ENCODE measurements at places on chromosomes 6 and 20.

GRCh38 chr6:56227071-56227879, 20.1 kb downstream of the COL21A1 start:
- DNase-seq: no peak

- no peak for DNase-seq
These were observed 12.0 kb upstream of the MAPRE1 start for GRCh38 chr20:32807706-32808105.

DNA sequence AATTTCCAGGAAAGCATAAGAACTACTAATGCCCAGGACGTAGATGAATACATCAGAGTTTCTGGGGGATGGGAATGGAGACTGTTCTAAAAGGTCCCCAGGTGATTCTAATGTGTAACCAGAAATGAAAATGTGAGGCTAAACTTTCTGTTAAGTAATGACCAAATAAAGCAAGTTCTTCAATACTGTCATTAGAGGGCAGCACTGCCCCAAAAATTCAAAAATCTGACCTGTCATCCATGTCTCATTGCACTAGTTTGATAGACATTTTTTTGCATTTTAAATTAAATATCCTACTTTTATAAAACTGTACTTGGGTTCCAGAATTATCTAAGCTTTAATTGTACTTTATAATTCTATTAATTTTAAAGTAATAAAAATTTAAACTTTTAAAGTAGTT, 94.9 kb downstream of the RFX6 start:
- DNase-seq: no peak

GRCh38 chr6:117494694-117495318, 12.3 kb downstream of the DCBLD1 start:
- DNase-seq: no peak

- DNase-seq: no peak
These were observed 2.6 kb downstream of the TRERF1 start for GRCh38 chr6:42448927-42449659.

All from activated T-helper 1 cell treated with anti-CD3 and anti-CD28 coated beads, Interleukin-2, amount 50 U/mL, for 16 hours (primary cell).